ENCODE measurements at places on chromosomes 5 and 9.

DNA sequence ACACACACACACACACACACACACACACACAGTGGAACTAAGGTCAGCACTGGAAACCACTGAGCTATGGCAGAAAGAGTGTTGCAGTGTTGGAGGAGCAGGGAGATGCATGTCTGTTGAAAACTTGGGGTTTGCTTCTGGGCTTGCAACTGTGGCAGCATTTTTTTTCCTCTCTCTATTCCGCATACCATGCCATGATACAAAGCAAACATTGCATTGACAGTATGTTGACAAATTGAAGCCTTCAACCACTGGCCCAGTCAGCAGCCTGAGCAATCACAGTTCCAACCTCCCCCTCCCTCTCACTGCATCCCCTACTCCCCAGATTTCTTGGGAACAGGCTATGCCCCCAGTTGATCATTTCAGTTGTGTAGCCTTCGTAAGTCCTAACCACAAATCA lies 478.1 kb upstream of the WWC1 start:
- no peak for DNase-seq

DNA sequence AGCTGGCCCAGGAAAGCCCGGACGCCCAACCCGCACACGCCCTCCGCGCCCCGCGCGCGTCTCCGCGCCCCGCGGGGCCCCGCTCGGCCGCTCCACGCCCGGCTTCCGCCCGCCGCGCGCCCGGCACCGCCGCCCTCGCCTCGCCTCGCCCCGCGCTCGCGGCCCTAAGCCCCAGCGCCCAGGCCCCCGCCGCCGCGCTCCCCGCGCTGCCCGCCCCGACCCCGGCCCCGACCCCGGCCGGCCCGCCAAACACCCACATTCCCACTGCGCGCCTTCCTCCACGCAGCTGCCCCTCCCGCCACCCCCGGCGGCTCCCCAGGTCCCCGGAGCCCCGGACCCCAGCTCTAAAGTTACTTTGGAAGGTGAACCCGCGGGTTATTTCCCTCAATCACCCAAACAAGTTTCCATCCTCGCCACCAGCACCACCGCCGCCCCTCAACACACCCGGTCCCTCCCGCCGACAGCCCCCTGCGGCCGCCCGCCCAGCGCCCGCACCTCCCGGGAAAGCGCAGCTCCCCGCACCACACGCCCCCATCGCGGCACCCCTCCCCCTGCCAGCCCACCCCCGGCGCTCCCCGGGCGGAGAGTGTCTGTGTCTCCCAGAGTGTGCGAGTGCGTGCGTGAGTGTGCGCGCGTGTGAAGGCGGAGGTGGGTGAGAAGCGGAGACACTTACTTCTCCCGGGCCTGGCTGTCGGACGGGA lies 439 bp downstream of the SSBP2 start:
- DNase-seq: peak; percentile 10

- no peak for DNase-seq
These were observed 43.5 kb upstream of the UBAC1 start for GRCh38 chr9:136004712-136005111.

DNA sequence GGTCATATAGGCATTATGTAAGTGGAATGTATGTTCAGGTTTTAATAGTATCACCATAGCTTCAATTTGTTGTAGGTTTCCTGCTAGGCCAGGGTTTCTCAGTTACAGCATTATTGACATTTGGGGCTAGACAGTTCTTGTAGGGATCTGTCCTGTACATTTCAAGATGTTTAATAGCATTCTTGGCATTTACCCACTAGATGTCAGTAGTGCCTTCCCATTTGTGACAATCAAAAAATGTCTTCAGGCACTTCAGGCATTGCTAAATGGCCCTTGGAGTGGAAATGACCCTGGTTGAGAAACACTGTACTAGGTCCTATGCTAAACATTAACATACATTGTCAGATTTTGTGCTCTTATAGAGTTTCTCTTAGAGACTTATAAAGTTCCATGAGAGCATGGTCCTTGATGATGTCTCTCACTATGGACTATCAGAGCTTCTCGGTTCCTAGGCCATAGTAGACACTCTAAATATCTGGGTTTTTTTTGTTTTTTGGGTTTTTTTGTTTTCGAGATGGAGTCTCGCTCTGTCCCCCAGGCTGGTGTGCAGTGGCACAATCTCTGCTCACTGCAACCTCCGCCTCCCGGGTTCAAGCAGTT lies 1.4 kb downstream of the KIF20A start:
- no peak for DNase-seq

Measured in stimulated activated CD4-positive, alpha-beta T cell treated with anti-CD3 and anti-CD28 coated beads, Interleukin-4, amount 100 ng/mL, for 48 hours (primary cell).